GM10248 (cell line): ENCODE measurements at places on chromosomes 4 and X.

DNA sequence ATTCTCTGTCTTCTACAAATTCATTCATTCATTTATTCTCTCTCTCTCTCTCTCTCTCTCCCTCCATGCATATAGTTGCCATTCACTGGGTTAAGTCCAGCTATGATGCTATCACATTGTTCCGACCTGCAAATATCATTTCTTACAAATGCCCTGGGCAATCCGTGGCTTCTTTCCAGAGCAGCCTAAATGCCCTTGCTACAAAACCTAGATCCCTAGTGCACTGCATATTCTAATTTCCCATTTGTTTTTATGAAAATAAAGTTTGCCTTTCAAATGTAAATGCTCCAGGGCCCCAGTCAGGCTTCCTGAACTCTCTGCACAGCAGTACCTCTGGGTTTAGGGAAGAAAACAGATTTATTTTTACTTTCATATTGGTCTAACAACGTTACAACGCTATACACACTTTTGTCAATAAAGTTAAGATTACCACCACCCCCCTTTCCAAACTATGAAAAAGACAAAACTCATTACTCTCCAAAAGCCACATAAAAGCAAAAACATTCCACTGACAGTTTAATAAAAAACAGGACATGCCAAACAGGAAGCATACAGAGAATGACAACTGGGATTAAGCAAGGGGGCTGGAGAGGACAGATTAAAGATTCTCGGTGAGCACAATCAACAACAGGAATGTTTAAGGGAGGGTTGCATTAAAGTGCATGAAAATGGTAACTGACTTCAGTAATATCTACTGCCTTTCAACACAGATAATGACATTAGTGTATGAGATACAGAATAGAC, 104.3 kb downstream of the USP46 start:
- DNase-seq = no peak

DNA sequence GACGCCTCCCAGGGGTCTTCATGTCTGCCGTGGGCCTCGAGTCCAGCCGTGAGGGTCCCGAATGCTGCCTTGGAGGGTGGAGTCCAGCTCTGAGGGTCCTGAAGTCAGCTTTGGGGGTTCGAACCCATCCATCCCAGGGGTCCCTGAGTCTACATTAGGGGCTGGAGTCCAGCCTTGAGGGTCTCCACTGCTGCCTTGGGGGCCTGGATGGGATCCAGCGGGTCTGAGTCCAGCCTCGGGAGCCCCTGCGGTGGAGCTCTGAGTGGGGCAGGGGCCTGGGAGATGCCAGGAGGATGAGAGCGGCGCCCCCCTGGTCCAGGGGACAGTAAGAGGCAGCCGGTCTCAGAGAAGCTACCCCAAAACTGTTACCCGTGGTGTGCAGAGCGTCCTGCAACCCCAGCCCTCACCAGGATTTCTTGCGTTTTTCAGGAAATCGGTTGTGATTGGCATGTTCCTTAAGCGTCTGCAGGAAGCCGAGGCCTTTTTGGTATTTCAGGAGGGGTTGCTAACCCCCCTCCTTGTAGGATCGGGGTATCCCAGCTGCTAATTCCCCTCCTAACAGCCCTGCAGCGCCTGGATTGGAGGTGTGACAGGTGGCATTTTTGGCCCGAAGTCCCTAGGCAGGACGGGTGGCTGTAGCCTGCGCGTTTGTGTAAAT, 1.7 kb upstream of the GTPBP6 start:
- no peak for DNase-seq

GRCh38 chr4:107800706-107801105, 24.0 kb upstream of the SGMS2 start:
- no peak for DNase-seq

GRCh38 chrX:22320236-22320873, 47.6 kb downstream of the CBLL2 start:
- DNase-seq = no peak

- no peak for DNase-seq
Measured at GRCh38 chr4:168451744-168452390, 28.4 kb downstream of the DDX60L start.

DNA sequence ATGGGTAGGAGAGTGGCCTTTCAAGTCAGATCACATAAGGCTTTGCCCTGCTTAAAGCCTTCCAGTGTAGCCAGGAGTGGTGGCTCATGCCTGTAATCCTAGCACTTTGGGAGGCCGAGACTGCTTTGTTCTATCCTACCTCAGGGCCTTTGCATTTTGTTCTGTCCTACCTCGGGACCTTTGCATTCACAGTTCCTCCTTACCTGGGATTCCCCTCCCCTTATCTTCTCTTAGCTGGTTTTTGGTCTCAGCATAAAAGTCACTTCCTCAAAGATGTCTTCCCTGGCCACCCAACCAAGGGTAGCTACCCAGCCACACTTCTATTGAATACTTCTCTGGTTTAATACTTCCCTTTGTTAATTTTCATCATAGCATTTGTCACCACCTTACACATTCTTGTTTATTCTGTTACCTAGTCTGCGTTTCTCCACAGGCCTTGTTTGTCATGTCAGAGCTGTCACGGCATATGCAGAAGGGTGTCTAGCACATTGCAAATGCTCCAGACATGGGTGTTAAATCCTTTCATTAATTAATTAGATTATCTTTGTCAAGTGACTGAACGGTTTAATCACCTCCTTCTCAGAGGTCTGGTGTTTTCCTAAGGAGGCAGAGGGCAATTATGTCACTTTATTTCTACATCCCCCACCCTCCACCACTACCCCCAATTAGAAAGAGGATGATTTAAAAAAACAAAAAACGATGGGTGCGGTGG, 11.3 kb upstream of the SETD7 start:
- DNase-seq = no peak

DNA sequence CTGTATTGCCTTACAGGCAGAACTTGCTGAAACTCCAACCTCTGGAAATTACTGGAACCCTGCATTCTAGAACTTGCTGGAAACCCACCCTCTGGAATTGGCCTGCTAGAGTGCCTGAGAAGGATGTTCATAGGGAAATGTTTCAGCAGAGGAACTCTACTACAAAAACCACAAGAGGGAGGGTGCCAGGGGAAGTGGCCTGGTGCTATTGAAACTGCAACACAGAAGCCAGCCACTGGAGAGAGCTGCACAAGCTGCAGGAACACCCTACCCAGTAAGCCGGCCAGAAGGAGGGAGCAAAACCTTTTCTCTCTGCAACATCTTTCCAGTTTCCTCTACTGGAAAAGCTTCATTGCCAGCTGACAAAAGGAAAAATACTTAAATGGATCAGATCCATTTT, 2.5 kb upstream of the BRWD3 start:
- DNase-seq = no peak

DNA sequence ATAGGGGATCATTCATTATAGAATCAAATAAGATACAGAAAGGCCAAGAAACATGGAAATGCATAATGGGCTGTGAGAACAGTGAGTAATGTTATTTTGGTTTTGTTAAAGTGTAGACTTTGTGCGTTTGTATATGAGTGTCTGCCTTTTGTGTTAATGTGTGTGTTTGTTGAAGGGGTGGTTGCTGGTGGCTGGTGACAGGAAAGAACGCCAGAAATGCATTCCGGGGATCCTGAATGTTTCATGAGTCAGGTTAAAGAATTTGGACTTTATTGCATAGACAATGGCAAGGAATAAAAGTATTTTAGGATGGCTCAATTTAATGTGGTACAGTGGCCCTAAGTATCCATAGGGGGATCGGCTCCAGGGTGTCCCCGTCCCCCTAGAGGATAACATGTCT, 1228.9 kb downstream of the PCDH7 start:
- DNase-seq = no peak

GRCh38 chrX:123181233-123181914, 2.7 kb upstream of the GRIA3 start:
- no peak for DNase-seq

DNA sequence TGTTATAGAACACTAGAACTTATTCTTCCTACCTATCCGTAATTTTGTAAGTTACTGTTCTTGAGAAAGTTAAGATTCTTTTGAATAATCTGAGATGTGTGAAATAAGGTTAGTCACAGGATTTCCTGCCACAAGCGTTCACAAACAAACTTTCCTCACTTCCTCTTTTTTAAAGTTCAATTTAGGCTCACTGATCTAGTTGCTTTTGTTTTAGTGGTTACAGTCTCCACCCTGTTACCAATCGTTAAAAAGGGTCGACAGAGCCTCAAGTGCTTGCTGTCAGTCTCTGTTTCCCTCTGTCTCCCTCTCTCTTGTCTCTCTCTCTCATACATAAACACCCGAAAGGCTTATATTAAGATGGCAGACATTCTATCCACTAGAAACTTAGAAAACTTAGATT, 35.9 kb upstream of the STK26 start:
- DNase-seq = peak; percentile 37

DNA sequence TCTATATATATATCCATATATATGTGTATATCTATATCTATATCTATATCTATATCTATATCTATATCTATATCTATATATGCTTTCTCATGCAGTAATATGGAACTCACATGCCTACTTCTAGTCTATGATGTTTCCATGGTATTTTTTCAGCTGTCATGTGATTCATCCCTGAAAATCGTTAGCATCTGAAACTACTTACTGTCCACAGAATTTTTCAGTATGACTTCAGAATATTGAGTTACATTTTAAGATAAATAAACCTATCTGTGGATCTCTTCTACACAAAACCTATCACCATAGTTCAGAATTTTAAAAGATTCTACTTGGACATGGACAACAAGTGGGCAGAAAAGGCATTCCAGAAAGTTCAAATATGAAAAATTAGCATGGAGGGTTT, 855.1 kb upstream of the INTU start:
- no peak for DNase-seq

- no peak for DNase-seq
Measured at GRCh38 chr4:70496231-70496630, 22.1 kb upstream of the AMTN start.

DNA sequence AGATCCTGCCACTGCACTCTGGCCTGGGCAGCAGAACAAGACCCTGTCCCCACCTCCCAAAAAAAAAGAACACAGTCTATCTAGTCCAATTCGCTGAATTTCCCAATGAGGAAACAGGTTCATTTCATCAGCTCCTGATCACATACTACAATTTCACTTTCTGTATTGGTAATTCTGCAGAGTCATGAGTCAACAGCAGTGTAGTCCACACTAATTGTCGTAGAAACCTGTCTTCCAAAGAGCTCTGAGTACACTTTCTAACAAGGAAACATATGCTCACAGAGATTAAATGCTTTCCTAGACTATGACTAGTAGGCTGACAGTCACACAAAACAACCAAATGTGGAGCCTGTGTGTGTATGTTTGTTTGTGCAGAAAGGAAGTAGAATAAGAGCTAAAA, 91.9 kb downstream of the GPC4 start:
- DNase-seq = no peak
